ENCODE measurements at places on chromosomes 7 and 10.

GRCh38 chr7:33798686-33799325, 106.5 kb upstream of the BMPER start:
- DNase-seq = no peak
- no peak overlapping the region for H3K27ac ChIP-seq
- no peaks in the 10 kb centered on the region for H3K27me3 ChIP-seq
- H3K36me3 ChIP-seq = no peaks in the 10 kb centered on the region
- H3K4me3 ChIP-seq = no peak overlapping the region

- H3K36me3 ChIP-seq = no peaks in the 10 kb centered on the region
- no peaks in the 10 kb centered on the region for H3K27me3 ChIP-seq
- DNase-seq = peak; percentile 81
- H3K4me1 ChIP-seq = peaks cover 6% of the 10 kb centered on the region
- peak overlapping the region; percentile 91 for H3K27ac ChIP-seq
These were observed 16.2 kb downstream of the HSPB1 start for GRCh38 chr7:76318488-76319353.

- no peaks in the 10 kb centered on the region for H3K27me3 ChIP-seq
- DNase-seq = no peak
- H3K4me1 ChIP-seq = peaks cover 5% of the 10 kb centered on the region
- no peak overlapping the region for H3K4me3 ChIP-seq
These were observed 59.8 kb downstream of the ARID5B start for GRCh38 chr10:61961278-61961677.

DNA sequence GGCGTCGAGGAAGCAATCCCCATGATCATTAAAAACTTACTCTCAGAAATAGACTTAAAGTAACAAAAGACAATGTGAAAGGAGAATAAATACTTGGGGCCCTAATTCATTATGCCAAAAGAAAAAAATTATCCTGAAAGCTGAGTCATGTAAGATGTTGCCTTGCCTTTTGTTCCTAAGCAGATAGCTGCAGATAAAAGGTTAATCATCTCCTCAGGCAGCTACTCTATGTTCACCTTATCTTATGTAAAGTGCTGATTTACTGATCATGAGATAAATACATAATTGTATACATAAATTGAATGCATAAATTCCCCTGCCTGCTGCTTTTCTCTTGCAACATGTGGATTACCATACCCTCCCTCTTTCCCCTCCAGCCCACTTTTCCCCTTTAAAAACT, 28.1 kb upstream of the CREB3L2 start:
- H3K27ac ChIP-seq = no peak overlapping the region
- no peak for DNase-seq
- no peaks in the 10 kb centered on the region for H3K27me3 ChIP-seq
- no peak overlapping the region for H3K4me3 ChIP-seq
- H3K36me3 ChIP-seq = no peaks in the 10 kb centered on the region
- H3K4me1 ChIP-seq = no peaks in the 10 kb centered on the region

GRCh38 chr7:13181216-13181615, 493.8 kb downstream of the ARL4A start:
- H3K4me1 ChIP-seq = no peaks in the 10 kb centered on the region
- peak; percentile 53 for DNase-seq
- no peaks in the 10 kb centered on the region for H3K36me3 ChIP-seq

- no peak overlapping the region for H3K4me3 ChIP-seq
- H3K27ac ChIP-seq = no peak overlapping the region
- no peaks in the 10 kb centered on the region for H3K27me3 ChIP-seq
- no peaks in the 10 kb centered on the region for H3K4me1 ChIP-seq
These were observed 123.5 kb upstream of the FERD3L start for GRCh38 chr7:19268737-19269136.

DNA sequence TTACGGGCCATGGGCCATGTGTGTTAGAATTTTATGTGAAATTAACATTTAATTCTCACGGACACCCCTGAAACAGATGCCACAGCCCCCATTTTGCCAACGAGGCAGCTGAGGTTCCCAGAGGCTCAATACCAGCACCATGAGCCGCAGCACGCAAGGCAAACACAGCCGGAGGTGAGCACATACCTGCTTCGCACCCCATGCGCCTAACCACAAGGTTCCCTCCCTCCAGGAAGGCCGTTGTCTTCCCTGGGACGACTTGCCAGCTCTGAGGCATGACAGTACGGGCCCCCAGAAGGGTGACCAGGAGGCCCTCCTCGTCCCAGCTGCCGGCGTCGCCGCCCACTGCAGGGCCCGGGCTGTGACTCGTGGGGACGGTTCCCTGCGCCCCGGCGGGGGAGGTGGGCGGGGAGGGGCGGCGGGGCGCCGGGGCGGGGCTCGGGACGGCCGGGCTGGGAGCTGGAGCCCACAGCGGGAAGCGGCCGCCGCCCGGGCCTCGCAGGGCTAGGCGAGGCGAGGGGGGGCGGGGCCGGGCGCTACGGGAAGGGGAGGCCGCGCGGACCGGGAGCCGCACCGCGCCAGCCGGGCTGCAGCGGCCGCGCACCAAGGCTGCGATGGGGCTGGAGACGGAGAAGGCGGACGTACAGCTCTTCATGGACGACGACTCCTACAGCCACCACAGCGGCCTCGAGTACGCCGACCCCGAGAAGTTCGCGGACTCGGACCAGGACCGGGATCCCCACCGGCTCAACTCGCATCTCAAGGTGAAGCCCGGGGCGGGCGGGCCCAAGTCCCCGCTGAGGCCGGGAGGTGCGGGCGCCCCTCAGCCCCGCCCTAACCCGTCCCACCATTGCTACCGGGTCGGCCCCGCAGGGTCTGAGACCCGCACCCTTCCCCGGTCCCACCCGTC, at the start of gene CAV2:
Gene CAV2, plus strand, starts transcription at position 571 of the 910 bp plus-strand sequence. Its CDS starts 44 bp downstream, at position 615.
- H3K27ac ChIP-seq = peak within 1 kb of the TSS; percentile 99
- H3K27me3 ChIP-seq = no peaks in the 10 kb centered on the region
- H3K4me3 ChIP-seq = peak within 1 kb of the TSS; percentile 59
- DNase-seq = peak; percentile 79
- peaks cover 7% of the 10 kb centered on the region for H3K4me1 ChIP-seq
- no peaks in the 10 kb centered on the region for H3K36me3 ChIP-seq

Data from lung (tissue), 17 donors.